Stimulated activated CD4-positive, alpha-beta T cell treated with anti-CD3 and anti-CD28 coated beads, Interleukin-2, amount 100 ng/mL, for 24 hours (primary cell): ENCODE measurements at places on chromosomes 11 and 22.

GRCh38 chr11:35584321-35584720 lies 33.9 kb upstream of the FJX1 start:
- no peak for DNase-seq

GRCh38 chr22:38504731-38505540 lies 1.2 kb downstream of the DDX17 start:
- DNase-seq: peak; percentile 65

DNA sequence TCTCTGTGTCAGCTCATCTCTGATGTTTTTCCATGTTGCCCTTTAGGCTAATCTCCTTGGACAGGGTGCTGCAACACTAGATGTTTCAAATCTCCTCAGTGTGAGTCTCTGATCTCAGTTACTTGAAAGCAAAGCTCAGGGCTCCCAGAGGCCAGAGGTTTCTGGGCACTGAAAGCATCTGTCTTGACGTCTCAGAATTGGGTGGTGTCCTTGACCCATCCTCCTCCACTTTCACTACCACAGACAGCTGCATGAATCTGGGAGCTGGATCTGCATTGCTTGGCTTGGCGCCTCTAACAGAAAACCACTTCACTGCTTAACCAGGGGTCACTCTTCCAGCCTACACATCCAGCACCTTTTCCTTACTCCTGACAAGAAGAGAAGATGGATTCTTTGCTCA lies 399.4 kb downstream of the NXPE2 start:
- no peak for DNase-seq

DNA sequence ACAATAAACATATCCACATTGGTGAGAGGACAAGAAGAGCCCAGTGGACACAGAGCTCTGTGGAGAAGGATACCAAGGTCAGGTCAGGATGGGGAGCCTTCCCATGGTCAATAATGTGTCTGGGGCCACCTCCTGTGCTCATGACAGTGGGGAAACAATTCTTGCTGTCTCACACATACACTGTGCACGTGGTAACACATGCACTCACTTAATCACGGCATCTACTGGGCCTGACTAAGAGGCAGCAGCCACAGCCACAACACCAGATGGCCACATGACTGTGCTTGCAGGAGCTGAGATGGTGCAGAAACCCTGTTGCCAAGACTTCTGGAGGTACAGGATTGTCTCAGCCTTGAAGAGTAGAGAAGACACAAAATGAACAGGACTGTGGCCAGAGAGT lies 28.6 kb downstream of the C22orf42 start:
- no peak for DNase-seq

GRCh38 chr11:91967026-91967690 lies 257.5 kb upstream of the FAT3 start:
- no peak for DNase-seq

DNA sequence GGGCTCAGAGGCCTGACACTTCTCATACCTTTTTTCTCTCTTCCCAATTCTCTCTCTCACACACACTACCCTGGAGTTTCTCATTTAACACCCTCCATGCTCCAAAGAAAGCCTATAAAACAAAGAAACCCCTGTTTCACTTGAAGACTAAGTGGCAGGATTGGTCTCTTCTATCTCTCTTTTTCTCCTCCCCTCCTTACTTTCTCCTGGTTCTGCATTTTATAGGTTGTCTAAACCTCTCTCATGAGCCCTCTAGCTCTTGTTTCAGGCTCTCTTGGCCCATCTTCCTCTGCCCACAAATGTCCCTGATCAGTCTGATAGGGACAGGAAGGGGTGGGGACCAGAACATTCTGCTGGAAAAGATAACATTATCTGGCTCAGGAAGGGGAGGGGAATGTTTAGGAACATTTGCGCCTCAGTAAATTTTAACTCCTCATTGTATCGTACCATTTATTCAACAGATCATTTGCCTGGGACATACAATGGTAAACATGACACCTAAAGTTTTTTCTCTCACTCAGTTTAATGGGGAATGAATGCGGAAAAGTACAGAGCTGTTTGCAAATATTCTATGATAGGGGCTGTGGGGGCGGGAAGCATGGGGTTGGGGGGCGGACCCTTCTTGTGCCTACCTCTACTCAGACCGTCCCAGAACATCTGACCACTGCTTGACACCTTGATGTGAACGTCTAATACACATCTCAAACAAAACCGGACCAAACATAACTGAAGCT lies 10.8 kb downstream of the CRYBA4 start:
- no peak for DNase-seq

GRCh38 chr11:121241343-121242211 lies 51.0 kb upstream of the SC5D start:
- DNase-seq: no peak

- no peak for DNase-seq
Observed at GRCh38 chr11:23138761-23139160, 278.5 kb upstream of the CCDC179 start.

- no peak for DNase-seq
Observed at GRCh38 chr22:35328472-35328885, 28.8 kb downstream of the TOM1 start.

DNA sequence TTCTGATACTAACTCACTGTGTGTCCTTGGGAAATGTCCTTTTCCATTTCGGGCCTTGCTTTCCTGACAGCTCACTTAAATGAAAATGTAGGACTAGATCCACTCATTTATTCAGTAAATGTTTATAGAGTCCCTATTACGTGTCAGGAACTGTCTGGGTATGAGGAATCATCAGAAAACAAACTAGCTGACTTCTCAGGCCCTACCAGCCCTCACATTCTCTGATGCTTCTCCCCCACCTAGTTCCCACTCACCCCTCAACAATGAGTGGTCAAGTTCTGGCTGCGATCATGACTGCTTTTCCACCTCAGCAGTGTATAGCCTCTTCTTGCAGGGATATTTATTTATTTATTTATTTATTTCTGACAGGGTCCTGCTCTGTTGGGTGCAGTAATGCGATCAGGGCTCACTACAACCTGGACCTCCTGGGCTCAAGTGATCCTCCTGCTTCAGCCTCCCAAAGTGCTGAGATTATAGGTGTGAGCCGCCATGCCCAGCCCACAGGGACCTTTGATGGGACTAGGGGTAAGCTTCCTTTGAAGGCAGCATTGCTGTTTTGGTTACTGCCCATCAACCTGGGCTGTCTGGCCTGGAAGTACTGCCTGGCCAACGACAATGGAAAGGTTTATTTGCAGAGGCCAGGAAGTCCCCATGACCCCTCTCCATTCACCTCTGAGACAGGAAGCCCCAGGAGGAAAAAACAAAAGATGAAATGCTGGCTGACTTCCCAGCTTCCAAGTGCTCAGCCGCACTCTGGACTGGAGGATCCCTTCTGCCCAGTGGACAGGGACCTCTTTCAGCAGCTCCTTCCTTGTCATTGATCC lies 33.1 kb upstream of the POLD3 start:
- DNase-seq: no peak

DNA sequence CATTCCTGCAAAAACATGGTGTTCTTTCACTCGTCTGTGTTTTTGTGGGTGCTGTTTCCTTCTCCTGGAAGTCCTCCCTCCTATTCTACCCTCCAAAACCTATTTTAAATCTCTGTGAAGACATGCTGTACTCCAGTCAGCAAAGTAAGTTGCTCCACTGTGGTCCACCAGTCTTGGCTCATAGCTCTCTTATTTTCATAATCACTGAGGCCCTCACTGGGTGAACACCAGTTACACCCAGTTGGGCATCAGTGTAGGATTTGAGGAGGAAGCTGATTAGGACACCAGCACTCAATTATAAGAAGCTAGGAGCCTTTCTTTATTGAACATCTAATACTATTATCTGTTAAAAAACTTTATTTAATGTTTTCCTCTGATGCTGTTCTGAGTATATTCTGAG lies 23.9 kb upstream of the EED start:
- no peak for DNase-seq

DNA sequence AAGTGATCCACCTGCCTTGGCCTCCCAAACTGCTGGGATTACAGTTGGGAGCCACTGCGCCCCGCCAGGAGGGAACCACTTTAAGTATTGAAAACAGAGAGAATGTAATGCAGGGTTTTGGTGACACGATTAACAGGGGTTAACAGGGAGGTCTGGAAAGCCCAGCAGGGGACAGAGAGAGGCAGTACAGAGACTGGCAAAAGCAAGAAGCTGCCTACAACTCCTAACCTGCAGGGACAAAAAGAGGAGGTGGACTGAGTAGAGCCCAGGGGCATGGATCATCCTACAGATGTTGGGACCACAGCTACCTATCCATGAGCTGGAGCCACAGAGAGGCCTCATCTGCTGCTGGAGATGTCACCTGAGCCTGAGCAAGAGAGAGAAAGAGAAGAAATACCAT lies 1.7 kb upstream of the SPINDOC start:
- DNase-seq: no peak

GRCh38 chr22:36337365-36338130 lies 50.2 kb downstream of the MYH9 start:
- DNase-seq: no peak

- peak; percentile 41 for DNase-seq
Observed at GRCh38 chr22:38843657-38844314, at the start of gene NPTXR. Gene NPTXR, minus strand, starts transcription at chr22:38844028.

GRCh38 chr11:5042091-5042490 lies 4.2 kb upstream of the OR52J3 start:
- DNase-seq: no peak

DNA sequence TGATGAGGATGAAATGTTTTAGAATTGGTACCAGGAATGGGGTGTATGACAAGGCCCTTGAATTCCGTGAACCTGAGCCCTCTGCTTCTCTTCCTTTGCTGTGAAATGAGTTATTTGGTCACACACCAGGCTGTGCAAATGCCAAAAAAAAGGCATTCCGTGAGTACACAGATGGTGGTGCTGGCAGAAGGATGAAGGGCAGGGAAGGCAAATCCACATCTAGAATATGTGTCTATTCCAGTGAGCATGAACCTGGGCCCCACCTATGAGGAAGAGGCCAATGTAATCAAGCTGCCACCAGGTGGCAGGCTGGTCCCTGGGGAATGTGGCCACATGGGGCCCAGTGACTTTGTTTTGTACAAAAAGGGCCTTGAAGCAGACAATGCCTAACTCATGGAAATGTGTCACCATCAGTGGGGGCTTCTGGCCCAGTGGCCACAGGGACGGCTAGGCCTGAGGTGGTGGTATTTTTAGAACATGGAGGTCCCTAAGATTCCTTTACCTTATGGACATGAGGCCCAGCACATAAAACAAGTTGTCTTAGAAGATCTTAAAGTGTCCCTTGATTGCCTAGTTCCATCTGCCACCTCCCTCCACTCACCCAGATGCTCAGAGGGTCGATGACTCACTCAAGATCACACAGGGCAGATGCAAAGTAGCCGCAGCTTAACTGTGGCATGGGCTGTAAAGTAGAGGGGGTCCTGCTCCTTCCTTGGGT lies 3.9 kb upstream of the RNF215 start:
- peak; percentile 83 for DNase-seq
